ENCODE measurements at places on chromosomes 3 and 15.

- DNase-seq, result no peak
Measured at GRCh38 chr3:14582045-14582410, 41.9 kb upstream of the GRIP2 start.

GRCh38 chr3:136184703-136185102 is 11.4 kb downstream of the MSL2 start:
- no peak for DNase-seq

DNA sequence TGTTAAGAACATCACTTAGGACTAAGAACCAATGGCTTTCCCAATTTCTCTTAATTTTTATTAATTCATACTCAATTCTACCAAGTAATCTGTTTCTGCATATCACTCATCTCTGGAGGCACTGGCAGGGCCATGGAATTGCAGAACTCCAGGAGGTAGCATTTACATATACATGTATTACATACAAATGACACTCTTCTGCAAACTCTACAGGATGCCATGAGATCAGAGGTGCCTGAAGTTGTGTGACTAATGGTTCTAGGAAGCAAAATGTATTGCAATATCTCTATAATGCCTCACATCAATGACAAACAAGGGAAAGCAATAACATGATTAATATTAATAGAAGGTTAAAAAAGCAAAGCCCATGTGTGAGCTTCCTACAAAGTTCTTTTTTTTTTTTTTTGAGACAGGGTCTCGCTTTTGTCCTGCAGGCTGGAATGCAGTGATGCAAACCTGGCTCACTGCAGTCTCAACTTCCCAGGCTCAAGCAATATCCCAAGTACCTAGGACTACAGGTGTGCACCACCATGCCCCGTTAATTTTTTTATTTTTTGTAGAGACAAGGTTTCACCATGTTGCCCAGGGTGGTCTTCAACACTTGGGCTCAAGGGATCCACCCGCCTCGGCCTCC is 33.0 kb downstream of the DENND6A start:
- DNase-seq, result no peak

DNA sequence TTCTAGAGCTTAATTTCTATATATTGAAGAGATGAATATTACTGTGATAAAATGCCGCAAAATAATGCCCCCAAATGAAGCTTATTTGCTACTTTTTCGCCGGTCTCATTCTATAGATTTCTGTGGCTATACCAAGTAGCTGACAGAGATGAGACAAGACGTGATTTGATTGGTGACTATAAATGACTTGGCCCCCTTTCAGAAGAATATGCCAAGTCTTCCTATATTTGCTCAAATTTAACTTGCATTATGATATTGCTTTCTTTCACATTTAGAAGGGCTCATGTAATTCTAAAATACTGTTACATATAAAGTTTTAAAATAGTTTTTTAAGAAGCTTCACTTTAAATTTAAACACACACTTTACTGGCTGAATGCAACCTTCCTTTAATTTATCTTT is 180.1 kb downstream of the SUCLG2 start:
- no peak for DNase-seq

GRCh38 chr3:46348823-46349482 is 5.0 kb upstream of the CCR2 start:
- no peak for DNase-seq

GRCh38 chr15:76209942-76210341 is 101.3 kb downstream of the ETFA start:
- DNase-seq, result no peak

DNA sequence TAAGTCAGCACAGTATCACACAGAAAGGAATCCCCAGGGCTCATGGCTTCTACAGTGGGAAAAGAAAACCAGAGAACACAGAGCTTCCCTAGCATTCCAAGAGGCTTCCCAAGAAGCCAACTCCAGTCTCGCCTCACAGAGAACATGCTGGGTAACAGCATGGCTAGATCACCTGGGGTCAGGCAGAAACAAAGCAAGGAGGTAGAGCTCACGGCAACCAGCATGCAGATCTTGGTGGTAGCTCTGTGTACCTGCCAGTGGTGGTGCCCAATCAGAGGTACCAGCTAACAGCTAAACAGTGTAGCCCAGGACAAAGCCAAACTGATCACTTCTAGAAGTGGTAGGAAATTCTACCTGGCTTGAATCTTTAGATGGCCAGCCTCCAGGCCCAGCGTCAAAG is 31.3 kb downstream of the POLQ start:
- no peak for DNase-seq

- no peak for DNase-seq
Measured at GRCh38 chr3:40821315-40821714, 296.6 kb downstream of the ZNF621 start.

- DNase-seq, result no peak
Measured at GRCh38 chr3:74801924-74802323, 187.5 kb upstream of the CNTN3 start.

DNA sequence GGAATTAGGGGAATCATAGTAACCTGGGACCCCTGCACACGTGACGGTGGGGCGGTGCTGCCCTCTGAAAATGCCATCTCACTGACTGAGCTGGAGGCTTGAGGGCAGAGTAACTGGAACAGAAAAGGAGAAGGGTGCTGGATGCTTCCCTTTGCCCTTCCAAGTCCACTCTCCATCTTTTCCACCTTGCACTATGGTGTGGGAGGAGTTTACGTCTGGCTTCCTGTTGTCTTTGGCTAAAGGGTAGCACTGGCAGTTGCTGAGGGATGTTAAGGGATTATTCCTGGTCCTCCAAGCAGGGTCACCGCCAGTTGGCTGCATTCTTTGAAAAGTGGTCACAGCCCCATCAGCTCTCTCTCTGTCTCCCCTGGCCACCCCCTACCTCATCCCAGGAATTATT is 129.4 kb upstream of the SNTN start:
- DNase-seq, result no peak

GRCh38 chr3:152626226-152626625 is 208.7 kb upstream of the P2RY1 start:
- no peak for DNase-seq

DNA sequence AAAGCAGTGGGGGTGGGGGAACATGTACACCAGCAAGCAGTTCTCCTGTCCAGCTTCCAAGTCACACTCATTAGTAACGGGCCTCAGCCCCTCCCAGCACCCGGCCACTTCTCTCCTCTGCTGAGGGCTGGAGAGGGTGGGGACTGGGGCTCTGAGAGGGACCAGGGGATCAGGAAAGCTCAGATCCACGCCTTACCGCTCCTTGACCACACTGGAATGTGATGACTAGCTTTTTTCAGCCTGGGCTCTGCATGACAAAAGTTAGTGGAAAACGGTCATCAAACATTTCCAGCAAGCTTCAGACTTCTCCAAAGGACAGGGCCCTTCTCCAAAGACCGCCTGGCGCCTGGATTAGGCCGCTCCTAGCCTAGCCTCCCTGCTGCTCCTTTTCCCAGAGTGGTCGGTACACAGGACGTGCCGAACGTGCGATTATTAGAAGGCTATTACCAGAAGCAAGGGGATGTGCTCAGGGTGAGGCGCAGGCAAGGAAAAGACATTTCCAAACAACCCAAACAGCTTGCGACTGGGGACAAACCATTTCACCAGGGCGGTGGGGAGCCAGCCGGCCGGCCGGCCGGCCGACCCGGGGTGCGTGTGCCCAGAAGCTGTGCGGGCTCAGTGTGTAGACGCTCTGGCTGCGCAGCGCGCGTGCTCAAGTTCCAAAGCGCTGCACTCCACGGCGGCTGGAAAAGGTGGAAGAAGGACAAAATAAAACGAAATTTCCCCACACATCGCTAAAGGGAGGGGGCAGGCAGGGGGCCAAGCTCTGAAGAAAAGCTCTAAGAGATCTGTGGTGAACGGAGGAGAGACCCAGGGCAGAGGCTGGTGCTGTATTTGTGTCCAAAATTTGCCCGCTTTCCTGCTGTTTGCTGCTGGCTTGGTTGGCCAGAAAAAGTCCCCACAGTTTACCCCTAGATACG is 51.0 kb upstream of the SSR3 start:
- no peak for DNase-seq

DNA sequence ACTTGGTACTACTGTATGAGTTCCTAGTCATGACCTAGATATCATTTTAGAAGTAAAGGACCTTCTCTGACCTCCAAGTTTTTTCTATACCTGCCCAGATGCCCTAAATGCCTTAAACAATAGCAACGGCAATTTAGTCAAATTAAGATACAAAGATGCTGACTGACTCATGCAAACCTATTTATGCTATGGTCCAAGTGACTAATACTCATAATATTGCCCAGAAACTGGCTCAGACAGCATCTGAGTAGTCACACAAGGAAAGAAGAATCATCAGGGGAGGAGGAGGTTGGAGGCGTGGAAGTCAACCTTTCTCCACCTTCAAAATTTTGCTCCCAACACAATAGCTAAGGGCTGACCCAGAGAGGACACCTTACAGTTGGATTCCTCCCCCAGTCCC is 6.8 kb downstream of the FYCO1 start:
- no peak for DNase-seq

GRCh38 chr15:97037080-97037479 is 706.6 kb downstream of the NR2F2 start:
- no peak for DNase-seq

GRCh38 chr3:195860456-195860855 is 47.9 kb downstream of the TNK2 start:
- DNase-seq, result no peak

- DNase-seq, result no peak
Measured at GRCh38 chr15:64191971-64192830, 29.4 kb upstream of the PPIB start.

GRCh38 chr3:186452517-186452916 is 90.5 kb upstream of the DGKG start:
- DNase-seq, result no peak

DNA sequence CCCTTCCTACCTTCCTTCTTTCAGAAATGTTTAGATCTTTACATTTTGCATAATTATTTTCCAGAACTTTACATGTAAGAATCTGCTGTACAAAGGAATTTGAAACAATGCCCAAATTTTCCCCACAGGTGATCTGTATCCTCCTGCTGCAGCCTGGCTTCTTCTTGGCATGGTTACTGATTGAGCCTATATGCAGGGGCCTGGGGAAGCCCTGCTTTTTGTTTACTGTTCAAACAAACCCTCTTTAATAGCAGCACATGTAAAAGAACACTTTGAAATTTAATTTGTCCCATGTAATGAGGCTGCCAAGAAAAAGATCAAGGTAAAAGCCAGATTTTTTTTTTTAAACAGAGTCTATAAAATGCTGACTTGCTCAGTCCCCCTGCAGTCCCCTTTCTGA is 432.2 kb downstream of the TUSC7 start:
- DNase-seq, result no peak

DNA sequence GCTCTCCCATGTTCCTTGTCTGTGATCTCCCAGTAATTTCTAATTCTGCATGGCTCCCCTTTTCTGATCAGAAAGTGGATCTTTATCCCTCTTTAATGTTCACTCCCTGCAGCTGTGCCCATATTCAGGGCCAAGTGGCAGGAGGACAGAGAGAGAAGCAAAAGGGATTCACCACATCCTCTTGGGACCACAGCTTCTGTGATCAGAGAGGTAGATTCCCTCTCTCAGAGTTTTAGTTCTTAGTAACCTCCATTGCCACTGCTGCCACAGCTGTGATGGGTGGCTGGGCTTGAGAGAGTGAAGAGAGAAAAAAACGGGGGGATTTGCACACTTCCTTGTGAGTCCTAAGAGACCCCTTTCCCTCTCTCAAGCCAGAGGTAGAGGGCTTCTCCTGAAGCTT is 49.2 kb downstream of the GLCE start:
- no peak for DNase-seq

- DNase-seq, result no peak
Measured at GRCh38 chr3:58645726-58646125, 20.8 kb downstream of the FAM3D start.

- no peak for DNase-seq
Measured at GRCh38 chr15:44296625-44297524, 8.4 kb downstream of the GOLM2 start.

GRCh38 chr15:25171111-25171811 is 216.5 kb downstream of the SNRPN start:
- DNase-seq, result no peak

- DNase-seq, result peak; percentile 91
Measured at GRCh38 chr15:80058851-80059785, at the start of gene ZFAND6. TSS of gene ZFAND6 (plus strand) at chr15:80059676. CDS start at chr15:80120345, 60,669 bp downstream.
